Thoracic aorta (tissue), 2 donors: ENCODE measurements at places on chromosomes 16 and 17.

- no peak for DNase-seq
Observed at GRCh38 chr16:78843978-78844377, 744.5 kb downstream of the WWOX start.

- no peak for DNase-seq
Observed at GRCh38 chr17:42421507-42422338, 1.3 kb downstream of the CAVIN1 start.

DNA sequence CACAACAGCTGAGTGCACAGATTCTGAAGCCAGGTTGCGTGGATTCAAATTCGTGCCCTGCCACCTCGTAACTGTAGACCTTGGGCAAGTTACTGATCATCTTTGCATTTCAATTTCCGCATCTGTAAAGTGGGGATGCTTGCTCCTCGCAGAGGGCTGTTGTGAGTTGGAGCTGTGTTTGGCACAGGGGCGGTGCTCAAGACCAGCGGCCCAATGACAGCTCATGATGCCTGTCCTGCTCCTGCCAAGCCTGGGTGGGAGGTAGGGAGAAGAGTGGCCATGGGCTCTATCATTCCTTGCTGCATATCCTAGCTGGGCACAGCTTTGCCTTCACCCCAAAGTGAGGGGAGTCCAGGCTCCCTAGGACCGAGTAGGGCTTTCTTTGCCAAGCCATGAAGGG lies 12.6 kb downstream of the NXPH3 start:
- no peak for DNase-seq

GRCh38 chr16:11183951-11184350 lies 72.1 kb downstream of the SOCS1 start:
- no peak for DNase-seq

- DNase-seq, result no peak
Observed at GRCh38 chr17:8223356-8224126, 13.2 kb upstream of the AURKB start.

DNA sequence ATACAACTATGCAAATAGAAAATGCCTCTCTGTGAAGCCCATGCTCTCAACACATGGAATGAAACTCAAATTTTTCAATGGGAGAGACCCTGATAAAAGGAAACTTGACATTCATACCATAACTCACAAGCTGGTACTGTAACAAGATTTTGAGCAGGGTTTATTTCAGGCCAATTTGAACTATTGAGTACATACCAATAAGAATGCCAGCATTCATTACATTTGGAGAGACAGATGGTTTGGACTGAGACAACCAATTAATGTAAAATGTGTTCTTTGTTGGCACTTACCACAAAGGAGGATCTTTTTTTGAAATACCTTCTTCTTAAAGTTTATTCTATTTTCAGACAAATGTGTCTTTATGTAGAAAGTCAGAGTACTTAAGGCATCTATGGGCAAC lies 1357.0 kb upstream of the GOT2 start:
- no peak for DNase-seq
